ENCODE measurements at places on chromosomes 13 and 19.

- DNase-seq = no peak
Observed at GRCh38 chr13:112844879-112845278, 124.1 kb upstream of the MCF2L start.

- no peak for DNase-seq
Observed at GRCh38 chr13:45015300-45015699, 26.0 kb downstream of the GPALPP1 start.

GRCh38 chr13:46202188-46202795 is 9.4 kb upstream of the LRRC63 start:
- DNase-seq = no peak

DNA sequence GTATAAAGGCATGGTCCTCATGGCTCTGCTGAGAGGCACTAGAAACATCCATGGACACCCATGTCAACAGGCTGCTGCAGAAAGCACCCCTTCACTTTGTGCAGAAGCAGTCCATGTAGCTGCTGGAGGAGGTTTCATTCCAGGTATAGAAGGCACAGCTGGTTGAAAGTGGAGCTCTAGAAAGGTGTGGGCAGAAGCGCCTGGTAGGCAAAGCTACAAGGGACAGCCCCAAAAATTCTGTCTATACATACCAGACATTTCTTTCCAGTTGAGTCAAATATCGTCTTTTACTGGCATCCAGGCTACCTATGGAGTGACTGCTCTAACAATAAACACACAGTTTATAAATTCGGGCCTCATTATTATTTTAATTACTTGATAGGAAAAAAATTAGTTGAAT is 129.3 kb downstream of the ENOX1 start:
- DNase-seq = no peak

GRCh38 chr19:45164577-45165335 is 4.0 kb upstream of the NKPD1 start:
- peak; percentile 52 for DNase-seq

GRCh38 chr13:72383646-72384045 is 343.8 kb downstream of the MZT1 start:
- no peak for DNase-seq

DNA sequence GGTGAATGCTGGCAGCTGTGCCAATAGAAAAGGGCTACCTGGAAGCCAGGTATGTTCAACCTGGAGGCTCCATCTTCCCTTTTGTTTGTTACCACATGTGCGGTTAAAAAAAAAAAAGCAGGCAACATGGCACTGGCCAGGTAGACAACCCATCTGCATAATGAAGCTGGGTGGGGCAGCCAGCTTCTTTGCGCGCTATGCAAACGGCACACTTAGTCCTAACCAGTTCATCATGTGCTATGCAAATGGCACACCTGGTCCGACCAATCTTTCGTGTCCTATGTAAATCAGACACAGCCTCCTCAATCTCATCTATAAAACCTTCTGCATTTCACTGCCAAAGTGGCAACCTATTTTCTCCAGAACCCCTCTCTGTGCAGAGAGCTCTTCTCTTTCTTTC is 11.3 kb upstream of the IGSF23 start:
- DNase-seq = no peak

DNA sequence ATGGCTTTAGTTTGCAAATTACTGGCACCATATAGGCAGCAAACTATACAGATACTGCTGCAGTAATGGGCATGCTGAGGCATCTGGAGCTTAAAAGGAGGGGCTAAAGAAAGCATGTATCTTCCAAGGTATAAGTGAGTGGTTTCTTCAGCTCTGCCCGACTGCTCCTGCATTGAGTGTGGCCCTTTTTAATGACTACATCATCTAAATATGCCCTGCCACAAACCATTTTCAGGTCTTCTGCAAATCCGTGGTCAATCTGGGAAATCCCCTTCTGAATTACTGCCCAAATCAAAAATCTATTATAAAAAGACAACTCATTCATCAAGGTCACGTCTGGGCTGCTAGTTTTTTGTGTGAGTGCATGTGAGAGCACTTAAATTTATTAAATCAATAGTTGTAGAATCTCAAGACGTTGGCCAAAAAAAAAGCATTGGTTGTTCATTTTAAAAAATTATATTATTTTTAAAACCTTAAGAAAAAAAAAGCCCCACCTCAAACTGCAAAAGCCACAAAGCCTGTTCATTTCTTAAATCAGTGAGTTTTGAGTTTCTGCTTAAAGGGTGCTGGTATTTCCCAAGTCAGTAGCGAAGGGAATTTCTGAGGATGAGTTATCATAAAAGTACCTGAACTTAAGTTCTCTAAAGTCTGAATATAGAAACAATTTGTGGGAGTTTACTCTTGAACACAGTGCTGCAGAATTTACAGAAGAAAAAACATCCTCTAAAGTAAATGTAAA is 16.3 kb downstream of the LCP1 start:
- DNase-seq = no peak

DNA sequence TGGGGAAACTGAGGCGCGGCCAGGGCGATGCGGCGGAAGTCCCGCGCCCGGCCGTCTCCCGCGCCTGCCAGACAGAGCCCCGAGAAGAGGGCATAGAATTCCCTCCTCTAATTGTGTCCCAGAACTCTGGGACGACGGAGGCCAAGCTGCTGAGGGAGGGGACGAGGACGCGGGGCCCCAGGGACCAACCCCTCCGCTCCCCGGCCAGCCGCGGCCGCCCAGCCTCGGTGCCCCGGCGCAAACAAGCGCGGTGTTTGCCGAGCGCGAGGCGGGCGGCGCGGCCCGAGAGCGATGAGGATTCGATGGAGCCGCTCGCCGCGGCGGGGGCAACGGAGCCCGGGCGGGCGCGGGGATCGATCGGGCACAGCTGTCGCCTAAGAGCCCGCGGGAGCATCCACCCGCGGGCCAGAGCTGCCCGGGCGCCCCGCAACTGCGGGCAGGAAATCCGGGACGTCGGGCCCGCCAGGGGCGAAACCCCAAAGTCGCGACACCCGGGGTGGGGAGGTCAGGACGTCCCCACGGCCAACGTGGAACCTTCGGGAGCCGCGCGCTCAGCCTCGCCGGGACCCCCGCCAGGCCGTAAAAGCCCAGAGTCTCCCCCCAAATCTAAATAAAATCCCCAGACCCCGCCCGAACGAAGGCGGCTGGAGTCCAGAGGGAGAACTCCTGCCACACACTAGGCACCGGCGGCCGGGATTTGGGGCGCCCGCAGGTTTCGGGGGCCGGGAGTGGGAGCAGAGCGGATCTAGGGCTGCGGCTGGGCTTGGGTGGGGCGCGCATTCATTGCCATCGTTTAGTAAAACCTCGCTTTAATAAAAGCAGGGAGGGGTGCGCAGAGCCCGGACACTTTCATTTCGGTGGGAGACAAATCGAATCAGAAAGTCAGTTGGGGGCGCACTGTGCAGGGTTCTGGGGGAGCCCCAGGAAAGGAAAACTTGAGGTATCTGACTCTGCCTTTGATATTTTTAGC is 3.6 kb upstream of the ONECUT3 start:
- DNase-seq = no peak

- no peak for DNase-seq
Observed at GRCh38 chr13:31107109-31107508, 54.6 kb downstream of the HSPH1 start.

DNA sequence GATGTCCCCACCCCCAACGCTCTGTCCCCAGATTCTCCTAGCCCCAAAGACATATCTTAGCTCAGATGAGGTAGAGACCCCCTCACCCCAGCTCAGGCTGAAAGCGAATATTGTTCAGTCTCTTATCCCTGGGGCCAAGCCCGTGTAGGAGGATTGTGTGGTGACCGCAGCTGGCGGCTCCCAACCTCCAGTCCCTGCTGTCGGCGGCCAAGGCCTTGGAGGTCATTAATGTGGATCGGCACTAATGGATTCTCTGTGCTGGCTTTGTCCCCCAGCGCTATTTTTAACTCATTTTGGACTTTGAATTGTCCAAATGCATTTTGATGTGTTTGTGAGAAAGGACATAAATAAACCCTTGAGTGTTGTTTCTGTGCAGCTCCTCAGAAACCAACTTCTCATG is 124.2 kb downstream of the UQCRFS1 start:
- no peak for DNase-seq

DNA sequence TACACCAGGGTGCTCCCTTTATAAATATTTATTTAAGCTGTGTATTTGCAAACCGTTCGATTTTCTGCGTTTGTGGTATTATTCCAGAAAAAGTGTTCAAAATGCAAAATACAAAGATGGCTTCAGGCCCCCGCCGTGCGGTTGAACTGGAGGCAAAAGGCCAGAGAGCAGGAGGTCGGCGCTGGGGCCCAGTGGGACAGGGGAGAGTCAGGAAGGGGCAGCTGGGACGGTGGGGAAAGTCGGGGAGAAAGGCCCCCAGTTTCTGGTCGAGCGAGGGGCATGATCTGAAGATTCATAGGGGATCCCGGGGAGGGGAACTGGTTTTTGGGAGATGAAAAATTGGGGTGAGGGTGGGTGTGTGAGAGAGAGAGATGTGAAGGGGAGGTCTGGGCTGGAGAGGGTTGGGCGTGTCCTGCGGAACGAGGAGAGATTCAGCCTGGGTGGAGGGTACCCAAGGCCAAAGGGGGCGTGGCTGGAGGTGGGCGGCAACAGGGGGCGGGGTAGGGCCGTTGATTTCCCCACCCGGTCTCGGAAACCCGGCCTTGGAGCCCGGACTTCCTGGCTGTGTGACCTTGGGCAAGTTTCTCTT is 678 bp downstream of the ISOC2 start:
- DNase-seq = peak; percentile 94

- no peak for DNase-seq
Observed at GRCh38 chr19:5711713-5712161, 8.2 kb downstream of the LONP1 start.
